ENCODE measurements at places on chromosomes 7 and 10.

DNA sequence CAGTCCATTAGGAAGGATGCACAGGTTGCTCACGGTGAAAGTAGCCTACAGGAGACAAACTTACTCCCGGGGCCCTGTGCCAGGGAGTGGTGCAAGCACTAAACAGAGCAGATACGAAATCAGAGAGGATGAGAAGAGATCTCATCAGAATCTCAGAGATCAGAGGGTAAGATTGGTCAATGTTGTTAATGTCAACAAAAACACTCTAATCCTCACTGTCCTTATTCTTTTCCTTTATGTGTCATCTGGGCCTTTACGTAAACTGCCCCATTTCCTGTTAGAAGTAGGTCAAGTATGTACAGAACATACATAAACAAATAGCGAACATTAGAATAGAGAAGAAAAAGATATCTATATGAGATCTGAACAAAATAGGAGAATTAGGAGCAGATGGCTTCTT lies 163.1 kb downstream of the PPP1R17 start:
- no peak for DNase-seq

- DNase-seq, result no peak
Observed at GRCh38 chr10:70528741-70529362, 50.3 kb downstream of the PALD1 start.

DNA sequence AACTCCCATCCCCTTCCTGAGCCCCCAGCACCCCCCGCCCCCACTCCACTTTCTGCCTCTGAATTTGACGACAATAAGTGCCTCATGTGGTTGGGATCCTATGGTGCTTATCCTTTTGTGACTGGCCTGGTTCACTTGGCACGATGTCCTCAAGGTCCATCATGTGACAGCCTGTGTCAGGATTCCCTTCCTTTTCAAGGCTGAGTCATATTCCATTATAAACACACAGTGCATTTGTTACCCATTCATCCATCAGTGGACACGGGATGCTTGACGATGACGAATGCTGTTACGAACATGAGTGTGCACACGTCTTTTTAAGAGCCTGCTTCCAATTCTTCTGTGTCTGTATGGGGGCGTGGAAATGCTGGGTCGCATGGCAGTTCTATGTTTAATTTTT lies 26.7 kb downstream of the SHH start:
- no peak for DNase-seq

GRCh38 chr10:103911021-103911459 lies 6.9 kb downstream of the STN1 start:
- no peak for DNase-seq

DNA sequence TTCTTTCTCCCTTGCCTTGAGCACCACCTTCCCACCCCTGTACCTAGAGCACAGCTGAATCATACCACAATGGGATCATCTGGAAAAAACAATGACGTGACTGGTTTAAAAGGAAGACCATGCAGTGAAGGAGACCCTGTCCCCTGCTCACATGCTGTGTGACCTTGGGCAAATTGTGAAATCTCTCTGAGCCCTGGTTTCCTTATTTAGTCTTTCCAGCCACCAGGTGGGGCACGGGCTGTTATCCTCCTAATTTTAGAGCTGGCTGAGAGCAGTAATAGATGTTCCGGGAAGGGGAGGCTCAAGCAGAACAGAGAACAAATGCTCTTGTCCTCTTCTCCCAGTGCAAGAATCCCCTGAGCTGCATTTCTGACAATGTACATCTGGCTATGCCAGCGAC lies 198.3 kb downstream of the RPS24 start:
- DNase-seq, result no peak

GRCh38 chr7:157551325-157552070 lies 214.7 kb downstream of the DNAJB6 start:
- DNase-seq, result no peak

- no peak for DNase-seq
Observed at GRCh38 chr10:124231168-124232155, 138.1 kb upstream of the CHST15 start.

- no peak for DNase-seq
Observed at GRCh38 chr10:30763918-30764317, 134.4 kb upstream of the LYZL2 start.

DNA sequence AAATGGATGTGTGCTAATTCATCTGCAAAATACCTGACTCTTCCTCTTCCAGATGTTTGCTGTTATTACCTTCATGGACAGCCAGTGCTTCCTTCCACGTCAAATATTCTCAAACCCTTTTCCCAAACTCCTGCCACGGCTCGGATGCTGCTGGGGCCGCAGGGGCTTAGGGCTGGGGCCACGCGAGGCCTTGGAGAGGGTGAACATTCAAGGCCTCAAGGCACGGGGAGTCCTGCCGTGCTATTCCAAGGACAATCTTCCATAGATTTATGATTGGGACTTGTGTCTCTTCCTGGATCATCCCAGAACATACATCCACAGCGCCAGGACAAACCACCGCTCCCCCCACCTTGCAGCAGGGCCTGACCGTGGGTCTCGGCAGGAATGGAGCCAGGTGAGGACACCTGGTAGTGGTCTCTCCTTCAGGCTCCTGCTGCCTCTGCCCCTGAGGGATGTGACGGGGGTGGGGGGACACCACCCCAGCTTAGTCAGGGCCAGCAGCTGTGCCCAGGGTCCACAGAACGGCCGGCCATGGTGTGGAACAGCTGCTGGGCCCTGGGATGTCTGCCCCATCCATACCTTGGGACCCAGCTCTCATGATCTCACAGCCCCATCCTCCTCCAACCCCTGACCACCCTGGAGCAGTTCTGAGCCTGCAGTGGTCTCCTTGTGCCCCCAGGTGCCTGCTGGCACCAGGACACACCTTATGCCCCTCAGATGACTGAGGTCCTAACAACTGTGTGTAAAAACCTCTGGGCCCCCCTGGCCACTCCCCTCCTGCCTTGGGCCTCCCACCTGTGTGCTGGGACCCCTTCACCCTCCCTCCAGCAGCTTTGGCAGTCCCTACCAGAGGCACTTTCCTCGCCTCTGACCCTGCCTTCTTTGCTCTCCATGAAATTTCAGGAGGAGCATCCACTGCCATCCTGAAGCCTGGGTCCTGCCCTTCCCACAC lies 16.7 kb downstream of the VIPR2 start:
- no peak for DNase-seq

DNA sequence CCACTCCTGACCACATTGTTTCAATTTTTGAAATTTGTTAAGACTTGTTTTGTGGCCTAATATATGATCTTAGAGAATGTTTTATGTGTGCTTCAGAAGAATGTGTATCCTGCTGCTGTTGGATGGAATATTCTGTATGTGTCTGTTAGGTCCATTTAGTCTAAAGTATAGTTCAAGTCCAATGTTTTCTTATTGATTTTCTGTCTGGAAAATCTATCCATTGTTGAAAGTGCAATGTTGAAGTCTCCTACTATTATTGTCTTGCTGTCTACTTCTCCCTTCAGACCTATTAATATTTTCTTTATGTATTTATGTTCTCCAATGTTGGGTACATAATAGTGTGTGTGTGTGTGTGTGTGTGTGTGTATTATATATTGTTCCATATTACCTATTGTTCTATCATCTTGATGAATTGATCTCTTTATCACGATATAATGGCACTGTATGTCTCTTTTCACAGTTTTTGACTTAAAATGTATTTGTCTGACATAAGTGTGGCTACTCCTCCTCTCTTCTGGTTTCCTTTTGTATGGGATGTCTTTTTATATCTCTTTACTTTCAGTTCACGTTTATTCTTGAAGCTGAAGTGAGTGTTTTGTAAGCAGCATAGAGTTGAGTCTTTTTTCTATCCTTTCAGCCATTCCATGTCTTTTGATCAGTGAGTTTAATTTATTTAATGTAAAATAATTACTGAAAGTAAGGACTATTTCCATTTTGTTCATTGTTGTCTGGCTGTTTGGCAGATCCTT lies 61.3 kb downstream of the AKR1D1 start:
- DNase-seq, result no peak

DNA sequence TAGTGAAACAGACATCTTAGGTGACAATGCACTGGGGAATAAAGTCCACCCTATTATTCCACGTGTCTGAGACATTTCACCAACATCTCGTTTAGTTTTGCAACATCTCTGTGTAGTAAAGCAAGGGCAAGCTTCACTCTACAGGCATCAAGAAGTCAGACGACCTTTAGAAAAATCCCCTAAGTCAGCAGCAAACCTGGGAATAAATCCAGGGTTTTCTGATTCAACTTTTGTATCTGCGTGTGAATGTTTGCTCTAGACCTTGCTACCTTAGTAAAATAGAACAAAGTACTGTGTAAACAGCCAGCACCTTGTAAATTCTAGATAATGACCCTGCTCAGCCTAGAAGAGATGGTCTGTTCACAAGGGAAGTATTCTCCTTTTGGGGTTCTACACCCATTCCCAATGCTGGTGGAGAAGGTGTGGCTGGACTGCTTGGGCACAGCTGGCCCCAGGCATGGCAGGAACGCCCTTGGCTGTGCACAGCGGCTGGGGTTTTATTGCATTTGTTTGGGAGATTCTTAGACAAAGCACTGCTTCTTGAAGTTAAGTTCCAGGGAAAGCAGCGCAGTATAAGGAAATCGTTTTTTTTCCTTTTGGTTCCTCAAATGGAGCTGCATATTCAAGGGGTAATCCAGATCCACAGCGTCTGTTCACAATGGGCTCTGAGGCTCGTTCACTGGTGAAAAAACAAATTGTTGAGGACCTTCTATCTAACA lies 38.3 kb upstream of the GALNTL5 start:
- DNase-seq, result no peak

DNA sequence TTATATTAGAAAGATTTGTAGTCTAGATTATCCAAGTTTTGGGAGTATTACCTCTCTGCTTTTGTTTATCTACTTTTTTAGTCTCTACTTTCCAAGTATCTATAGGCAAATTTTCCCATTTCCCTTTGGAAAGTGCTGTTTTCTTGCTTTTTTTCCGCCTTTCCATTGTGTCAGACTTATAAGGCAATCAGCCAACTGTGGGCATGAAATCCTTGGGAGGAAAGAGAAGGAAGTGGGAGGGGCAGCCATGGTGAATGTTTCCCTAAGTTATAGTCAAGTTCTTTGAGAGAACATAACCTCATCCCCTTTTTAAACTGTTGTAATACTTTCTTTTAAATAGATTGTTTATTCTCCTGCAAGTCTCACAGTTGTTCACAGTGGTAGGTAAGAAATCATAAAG lies 52.6 kb downstream of the PTEN start:
- no peak for DNase-seq

- DNase-seq, result no peak
Observed at GRCh38 chr7:159198016-159198724, 53.5 kb upstream of the VIPR2 start.

DNA sequence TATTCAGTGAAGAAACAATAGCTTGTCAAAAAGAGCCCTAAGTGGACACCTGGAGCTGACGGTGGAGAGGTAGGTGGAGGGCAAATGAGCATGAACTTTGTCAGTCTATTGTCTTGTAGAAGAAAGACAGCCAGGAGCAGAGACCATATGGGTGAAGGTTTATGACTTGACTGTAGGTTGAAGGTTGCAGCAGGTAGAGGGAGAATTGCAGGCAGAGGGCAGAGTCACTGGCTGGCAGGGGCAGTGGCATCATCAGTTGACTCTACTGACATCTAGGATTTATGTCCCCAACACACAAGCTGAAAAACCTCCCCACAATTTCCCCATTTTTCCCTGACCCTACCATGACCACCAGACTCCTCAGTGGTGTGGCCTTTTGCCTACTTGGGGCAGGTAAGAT lies 243.6 kb upstream of the PRSS58 start:
- no peak for DNase-seq

DNA sequence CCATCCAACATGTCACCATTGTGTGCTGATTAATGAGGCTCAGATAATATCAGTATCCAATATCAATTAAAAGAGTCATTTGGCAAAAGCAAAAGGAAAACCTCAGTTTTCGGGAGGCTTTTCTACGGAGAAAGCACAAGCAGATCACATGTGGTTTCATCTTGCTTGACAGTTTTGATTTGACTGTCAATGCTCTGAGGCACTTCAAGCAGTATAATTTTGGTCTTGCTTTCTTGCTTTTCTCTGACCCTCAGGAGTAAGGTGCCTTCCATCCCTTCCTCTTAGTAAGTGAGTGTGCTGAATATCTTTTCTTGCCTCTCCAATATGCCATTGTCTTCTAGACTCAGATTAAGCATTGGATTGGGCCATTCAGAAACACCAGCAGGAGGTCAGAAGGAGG lies 115.5 kb upstream of the CALCR start:
- DNase-seq, result no peak

- no peak for DNase-seq
Observed at GRCh38 chr10:34581801-34582532, 233.1 kb downstream of the PARD3 start.

- DNase-seq, result no peak
Observed at GRCh38 chr10:72426986-72427385, 72.3 kb upstream of the DNAJB12 start.

- DNase-seq, result no peak
Observed at GRCh38 chr7:47887016-47887640, 61.1 kb downstream of the PKD1L1 start.

GRCh38 chr10:29132551-29133111 lies 156.2 kb upstream of the LYZL1 start:
- no peak for DNase-seq

GRCh38 chr7:133675510-133676218 lies 422.8 kb downstream of the EXOC4 start:
- DNase-seq, result no peak

GRCh38 chr7:143227806-143228205 lies 6.0 kb downstream of the TAS2R40 start:
- no peak for DNase-seq

DNA sequence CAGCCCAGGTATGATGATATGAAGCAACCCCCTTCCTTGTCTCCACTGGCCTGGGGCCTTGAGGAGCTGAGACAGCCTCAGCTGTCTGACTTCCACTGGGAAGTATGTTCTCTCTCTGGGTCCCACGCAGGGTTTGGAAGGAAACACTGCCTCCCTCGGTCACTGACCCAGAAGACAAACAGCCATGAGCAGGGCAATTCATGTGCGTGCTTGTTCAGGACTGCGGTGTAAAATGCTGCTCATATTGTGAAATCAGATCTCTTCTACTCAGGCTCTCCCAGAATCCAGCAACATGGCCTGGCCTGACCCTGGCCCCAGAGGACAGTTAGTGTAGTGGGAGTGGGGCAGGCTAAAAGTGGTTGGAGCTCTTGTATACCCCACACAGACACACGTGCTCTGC lies 2.8 kb downstream of the CLCN1 start:
- DNase-seq, result no peak

DNA sequence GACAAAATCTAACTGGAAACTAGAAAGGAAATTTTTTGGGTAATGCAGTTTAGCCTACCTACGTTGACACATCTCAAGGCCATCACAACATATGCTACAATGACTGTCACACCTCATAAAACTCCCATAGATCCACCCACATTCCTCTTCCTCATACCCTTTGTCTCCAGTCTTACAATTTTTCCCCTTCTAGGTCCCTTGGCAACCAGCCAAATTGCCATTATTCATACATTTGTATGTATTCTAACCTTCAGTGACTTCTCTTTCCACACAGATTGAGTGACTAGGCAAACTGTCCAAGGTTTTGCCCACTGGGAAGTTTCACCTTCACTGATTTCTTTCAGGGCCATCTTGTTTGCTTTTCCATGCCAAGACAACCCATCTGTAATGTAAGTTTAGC lies 100.5 kb upstream of the TPK1 start:
- DNase-seq, result no peak

Measured in NCI-H1092 (cell line).